NCI-H1930 (cell line): ENCODE measurements at places on chromosomes 2 and 18.
A peak's percentile ranks its signal among the peaks of the same experiment; 100 is the strongest.

- no peak for DNase-seq
Measured at GRCh38 chr2:188628989-188629752, 337.5 kb downstream of the GULP1 start.

DNA sequence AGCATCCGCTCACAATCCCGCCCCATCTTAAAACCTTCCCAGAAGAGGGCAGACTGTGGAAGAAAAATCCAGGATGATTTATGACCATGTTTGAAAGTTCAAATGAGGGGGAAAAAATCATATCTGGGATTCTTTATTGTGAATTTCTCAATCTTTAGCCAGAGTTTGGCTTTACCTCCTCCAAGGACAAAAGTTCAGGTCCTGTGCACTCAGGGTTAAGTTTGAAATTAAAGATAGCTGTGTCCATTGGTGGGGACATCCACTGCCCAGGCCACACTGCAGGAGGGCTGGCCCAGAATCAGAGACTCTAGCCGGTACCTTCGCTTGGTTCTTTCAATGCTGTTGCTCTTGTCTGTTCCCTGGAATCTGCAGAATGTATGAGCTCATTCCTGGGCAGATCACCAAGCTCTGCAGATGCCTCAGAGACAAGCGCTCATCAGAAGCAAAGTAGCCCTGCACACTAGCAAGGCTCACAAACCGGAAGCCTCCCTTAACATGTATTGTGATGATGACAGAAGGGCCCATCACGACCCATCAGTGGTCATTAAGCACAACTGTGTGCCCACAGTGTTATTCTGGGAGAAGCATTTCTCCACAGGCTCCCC is 375.3 kb upstream of the KLHL29 start:
- no peak for DNase-seq

DNA sequence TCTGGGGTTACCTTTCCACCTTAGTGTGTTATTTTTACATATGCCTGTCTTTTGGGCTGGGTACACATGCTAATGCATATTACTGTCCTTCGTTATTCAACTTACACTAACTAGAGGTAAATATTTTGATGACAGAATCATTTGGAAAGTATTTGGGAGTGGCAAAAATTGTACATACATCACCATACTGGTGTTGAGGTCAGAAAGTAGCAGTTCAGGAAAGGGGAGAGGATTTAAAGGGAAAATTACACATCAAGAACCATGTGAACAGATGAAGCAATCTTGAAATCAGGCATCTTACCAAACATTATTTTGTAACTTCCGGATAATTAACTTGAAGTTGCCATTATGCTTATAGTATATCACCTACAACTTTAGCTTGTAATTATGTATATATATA is 379.7 kb downstream of the RND3 start:
- DNase-seq = no peak

- DNase-seq = no peak
Measured at GRCh38 chr2:38106405-38107094, 30.6 kb upstream of the CYP1B1 start.

DNA sequence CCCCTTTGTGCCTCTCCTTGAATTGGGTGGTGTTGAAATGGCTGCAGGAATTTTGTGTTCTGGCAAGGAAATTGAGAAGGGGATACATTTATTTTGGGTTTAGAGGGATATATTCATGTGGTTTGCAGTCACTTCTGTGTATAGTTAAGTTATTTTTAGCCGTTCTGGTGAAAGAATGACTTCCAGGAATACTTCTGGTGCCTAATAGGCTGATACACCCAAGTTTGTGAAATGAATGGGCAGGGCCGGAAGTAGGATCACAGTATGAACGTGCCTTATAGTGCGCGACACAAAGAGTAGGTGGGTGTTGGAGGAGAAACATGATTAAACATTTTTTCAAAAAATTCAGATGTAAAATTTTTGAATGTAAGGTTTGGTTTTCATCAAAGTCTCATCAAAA is 168.6 kb upstream of the ATP5MC3 start:
- DNase-seq = no peak

GRCh38 chr18:28404694-28405093 is 227.8 kb upstream of the CDH2 start:
- DNase-seq = no peak

GRCh38 chr18:21672521-21673267 is 31.9 kb downstream of the ABHD3 start:
- no peak for DNase-seq

- DNase-seq = no peak
Measured at GRCh38 chr2:65035351-65035943, 20.8 kb upstream of the CEP68 start.

GRCh38 chr18:41875094-41875780 is 79.8 kb upstream of the PIK3C3 start:
- no peak for DNase-seq

DNA sequence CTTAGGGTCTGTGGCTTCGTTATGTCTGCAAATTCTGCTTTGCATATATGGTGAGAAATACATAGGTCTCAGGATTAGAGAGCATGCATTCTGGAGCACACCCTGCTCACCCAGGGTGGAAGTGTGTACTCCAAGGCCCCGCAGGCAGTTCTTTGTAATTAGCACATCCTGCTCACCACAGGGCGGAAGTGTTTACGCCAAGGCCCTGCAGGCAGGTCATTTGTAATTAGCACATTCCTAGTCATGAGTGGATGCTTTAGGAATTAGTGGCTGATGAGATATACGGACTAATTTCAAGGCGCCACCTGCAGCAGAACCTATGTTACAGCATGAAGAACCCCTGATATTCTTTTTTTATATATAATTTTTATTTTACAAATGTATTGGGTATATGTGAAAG is 4.2 kb downstream of the ALLC start:
- DNase-seq = no peak

GRCh38 chr2:88187038-88187676 is 17.0 kb downstream of the THNSL2 start:
- DNase-seq = peak; percentile 80

DNA sequence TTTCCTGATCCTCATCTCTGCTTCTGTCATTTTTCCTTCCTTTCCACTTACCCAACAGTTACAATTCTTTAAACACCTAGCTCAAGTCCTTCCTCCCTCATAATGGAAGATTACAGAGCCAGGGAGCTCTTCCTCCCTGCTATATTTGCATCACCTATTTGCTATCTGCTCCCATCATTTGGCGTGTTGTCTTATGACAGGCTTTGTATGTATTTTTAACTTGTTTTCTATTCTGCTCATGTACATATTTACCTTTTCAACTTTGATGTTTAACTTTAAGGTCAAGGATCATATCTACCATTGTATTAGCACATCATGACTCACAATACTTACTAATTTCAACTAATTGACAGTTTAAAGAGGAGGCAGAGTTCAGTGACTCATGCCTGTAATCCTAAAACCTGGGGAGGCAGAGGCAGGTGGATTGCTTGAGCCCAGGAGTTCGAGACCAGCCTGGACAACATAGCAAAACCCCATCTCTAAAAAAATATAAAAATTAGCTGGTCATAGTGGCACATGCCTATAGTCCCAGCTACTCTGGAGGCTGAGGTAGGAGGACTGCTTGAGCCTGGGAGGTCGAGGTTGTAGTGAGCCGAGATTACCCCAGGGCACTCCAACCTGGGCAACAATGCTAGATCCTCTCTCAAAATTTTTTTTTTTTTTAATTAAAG is 308.0 kb upstream of the STON1 start:
- DNase-seq = peak; percentile 28

- DNase-seq = no peak
Measured at GRCh38 chr18:11047817-11048216, 101.6 kb downstream of the PIEZO2 start.

GRCh38 chr18:59150236-59150635 is 10.6 kb downstream of the SEC11C start:
- DNase-seq = peak; percentile 12

- no peak for DNase-seq
Measured at GRCh38 chr18:62648045-62648678, 67.2 kb upstream of the PHLPP1 start.

DNA sequence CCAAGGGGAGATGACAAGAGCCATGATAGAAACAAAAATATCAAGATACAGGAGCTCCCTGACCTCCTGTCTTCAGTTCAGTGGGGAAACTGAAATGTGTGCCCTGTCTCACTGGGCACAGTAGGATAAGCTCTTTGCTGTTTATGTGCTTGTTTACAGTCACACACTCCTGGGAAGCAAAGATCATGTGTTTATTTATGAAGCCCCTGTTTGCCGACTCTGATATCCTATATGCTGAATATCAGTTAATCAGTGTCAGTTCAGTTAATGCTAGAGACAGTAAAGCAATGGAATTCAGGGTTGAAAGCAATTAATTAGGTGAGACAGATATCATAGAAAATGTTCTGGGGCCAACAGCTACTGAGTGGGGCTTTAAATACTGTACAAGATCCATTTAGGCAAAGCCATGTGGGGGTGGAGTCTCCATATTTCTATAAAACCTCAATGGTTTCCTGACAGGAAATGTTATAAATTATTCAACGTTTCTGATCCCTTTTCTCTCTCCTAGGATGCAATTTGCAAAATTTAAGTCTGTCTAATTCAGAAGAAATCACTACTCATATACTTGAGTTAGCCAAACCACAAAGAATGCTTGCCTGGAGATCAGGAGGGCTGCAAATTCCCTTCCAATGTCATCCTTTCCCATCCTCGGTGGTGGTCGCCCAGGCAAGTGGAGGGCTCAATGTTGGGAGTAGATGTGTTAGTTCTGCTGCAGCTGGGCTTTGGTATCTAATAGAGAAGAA is 551.3 kb downstream of the CMPK2 start:
- DNase-seq = no peak

- DNase-seq = no peak
Measured at GRCh38 chr2:211045025-211045424, 488.6 kb downstream of the CPS1 start.

- DNase-seq = no peak
Measured at GRCh38 chr2:105895990-105896764, 151.5 kb downstream of the NCK2 start.

- no peak for DNase-seq
Measured at GRCh38 chr2:101781791-101782426, 84.4 kb downstream of the MAP4K4 start.

GRCh38 chr2:106165029-106165428 is 29.1 kb downstream of the UXS1 start:
- DNase-seq = no peak

DNA sequence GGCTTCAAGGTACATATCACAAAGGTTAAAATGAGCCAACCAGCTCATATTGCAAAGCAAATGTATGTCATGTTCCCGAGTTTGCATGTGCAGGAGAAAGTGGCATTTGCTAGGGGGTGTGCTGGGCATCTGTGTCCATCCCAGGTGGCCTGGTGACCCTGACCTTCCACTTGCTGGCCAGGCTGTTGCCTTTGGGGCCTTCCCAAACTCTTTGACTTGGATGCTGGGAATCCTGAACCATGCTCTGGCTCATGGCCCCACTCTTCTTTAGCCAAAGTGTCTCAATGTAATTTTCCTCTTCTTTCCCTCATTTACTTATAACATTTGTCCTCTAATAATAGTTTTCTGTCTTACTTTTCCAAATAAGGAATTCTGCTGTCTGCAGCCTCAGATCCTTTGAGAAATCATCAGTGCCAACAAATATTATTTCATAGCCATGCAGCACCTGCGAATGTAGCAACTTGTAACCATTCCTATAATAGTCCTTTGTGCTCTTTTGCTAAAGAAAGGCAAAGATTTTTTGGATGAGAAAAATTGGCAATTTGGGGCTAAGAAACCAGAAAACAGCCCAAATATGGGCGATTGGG is 64.2 kb downstream of the MTCL1 start:
- DNase-seq = no peak

DNA sequence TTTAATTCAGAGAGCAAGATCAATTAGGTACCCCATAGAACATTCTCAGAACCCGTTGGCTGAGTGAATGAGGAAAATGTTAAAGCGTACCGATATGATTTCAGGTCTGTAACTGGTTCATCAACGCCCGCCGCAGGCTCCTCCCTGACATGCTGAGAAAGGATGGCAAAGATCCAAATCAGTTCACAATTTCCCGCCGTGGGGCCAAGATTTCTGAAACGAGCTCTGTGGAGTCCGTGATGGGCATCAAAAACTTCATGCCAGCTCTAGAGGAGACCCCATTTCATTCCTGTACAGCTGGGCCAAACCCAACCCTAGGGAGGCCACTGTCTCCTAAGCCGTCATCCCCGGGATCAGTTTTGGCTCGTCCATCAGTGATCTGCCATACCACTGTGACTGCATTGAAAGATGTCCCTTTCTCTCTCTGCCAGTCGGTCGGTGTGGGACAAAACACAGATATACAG is 7.3 kb downstream of the TGIF1 start:
- no peak for DNase-seq

DNA sequence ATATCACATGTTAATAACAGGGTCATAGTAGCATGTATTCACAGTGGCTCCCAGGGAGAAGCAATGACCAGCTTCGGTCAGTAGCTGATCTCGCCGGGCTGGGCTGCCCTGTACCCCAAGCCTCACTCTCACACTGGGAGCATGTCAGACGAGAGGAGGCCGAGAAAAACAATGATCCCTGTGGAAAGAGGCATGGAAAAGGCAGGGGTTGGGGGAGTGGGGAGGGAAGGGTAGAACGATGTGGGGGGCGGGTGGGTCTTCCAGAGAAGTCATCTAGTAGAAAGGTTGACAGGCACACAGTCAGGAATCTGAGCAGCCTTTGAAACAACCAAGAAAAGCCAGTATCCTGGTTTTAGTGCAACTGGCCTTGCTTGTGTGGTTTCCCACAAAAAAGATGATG is 25.4 kb downstream of the TGFA start:
- DNase-seq = no peak

DNA sequence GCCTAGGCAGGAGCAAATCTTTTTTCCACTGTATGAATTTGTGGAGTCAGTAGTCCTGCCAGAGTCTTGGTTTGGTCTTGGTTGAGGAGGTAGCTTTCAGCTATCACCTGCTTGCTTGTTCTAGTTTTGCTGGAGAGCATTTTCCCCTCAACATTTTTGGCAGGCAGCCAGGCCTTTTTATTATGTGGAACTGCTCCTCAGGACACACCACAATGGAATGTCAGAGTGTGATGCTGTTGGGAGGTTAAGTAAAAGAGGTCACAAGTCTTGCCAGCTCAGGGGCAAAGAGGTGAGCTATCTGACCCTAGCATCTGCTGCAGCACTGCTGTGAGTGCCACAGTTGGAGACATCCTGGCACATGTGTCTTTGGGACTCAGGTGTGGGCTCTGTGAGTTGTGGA is 258.0 kb downstream of the CNTNAP5 start:
- DNase-seq = no peak

GRCh38 chr18:70418546-70419311 is 129.9 kb downstream of the SOCS6 start:
- DNase-seq = no peak

DNA sequence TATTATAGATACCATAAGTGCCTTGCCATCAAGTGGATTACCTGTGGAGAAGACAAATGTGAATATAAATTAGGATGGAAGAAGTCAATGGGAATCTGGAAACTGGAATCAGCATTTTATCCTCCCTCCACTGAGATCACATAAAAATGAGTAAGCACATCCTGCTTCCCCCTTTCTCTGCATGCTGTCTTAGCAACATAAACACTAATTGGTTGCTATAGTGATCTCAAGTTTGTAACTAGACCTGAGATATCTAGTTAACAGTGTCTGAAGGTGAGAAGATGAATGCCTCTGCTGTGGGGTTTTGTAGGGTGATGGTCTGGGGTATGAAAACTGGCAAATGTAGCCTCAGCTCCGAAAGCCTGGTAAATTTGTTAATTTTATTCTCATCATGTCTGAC is 1357.5 kb upstream of the CELF4 start:
- no peak for DNase-seq

- no peak for DNase-seq
Measured at GRCh38 chr2:176293334-176293733, 24.1 kb downstream of the MTX2 start.

GRCh38 chr2:70717431-70718038 is 50.5 kb downstream of the ADD2 start:
- DNase-seq = no peak

GRCh38 chr18:48300463-48300961 is 108.7 kb downstream of the ZBTB7C start:
- DNase-seq = no peak

- DNase-seq = no peak
Measured at GRCh38 chr2:205451901-205452512, 230.3 kb upstream of the NRP2 start.
